Fibroblast of the aortic adventitia (primary cell): ENCODE measurements at places on chromosomes 5 and 9.

- DNase-seq: peak; percentile 77
Observed at GRCh38 chr9:86700629-86701028, 246.7 kb downstream of the GAS1 start.

GRCh38 chr9:125656560-125656959 is 50.4 kb downstream of the MAPKAP1 start:
- no peak for DNase-seq

DNA sequence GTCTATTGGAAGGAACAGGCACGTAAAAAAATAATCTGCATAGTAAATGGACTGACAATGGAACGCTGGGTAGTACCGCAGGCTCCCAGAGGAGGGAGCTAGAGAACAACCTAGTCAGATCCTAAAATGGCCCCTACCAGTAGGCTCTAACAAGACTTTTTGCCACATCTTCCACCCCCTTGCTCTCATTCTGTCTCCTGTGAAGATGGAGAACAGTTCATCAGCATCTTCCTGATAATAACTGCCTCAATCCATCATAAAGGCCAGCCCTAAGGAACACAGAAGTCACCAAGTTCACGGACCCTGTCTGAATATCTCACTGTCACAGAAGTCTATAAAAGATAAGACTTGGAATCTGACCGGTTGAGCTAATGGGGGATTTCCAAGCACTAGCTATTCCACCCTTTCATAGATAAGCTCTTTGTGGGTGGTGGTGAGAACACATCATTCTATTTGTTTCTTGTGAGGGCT is 133.4 kb downstream of the SLC1A3 start:
- peak; percentile 78 for DNase-seq

- no peak for DNase-seq
Observed at GRCh38 chr5:82115858-82116257, 144.0 kb downstream of the ATG10 start.

- no peak for DNase-seq
Observed at GRCh38 chr5:68673823-68674180, 420.0 kb upstream of the SLC30A5 start.

- DNase-seq: no peak
Observed at GRCh38 chr5:81995407-81995806, 23.6 kb downstream of the ATG10 start.

GRCh38 chr5:136081217-136081591 is 51.4 kb upstream of the SMAD5 start:
- DNase-seq: no peak

DNA sequence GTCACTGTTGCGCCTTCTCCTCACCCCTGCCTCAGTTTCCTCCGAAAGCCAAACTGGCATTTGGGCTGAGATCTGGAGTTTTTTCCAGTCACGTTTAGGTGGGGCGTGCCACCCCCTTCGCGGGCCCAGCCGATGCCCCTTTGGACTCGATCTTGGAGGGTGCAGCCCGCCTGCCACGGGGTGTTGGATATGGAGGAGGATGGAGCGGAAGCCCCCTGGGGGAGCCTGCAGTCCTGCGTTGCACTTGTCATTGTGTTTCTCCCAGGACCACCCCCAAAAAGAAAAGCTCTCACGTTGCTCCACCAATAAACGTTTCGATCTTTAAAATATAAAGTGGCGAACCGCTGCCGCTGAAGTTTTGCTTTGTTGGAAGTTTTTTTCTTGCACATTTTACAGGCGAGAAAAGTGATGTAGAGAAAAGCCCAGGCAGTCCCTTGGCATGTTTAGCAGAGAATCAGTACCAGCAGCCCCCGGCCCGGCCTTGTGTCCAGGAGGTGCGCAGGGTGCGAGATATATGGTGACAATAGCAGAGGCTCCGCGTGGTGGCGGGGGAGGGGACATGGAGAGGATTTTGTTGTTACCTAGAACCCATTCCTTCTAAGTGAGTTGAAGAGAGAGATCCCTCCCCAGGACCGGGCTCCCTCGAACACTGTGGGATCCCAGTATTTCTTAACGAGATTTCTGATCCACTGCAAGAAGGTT is 681 bp downstream of the F2R start:
- DNase-seq: peak; percentile 16

DNA sequence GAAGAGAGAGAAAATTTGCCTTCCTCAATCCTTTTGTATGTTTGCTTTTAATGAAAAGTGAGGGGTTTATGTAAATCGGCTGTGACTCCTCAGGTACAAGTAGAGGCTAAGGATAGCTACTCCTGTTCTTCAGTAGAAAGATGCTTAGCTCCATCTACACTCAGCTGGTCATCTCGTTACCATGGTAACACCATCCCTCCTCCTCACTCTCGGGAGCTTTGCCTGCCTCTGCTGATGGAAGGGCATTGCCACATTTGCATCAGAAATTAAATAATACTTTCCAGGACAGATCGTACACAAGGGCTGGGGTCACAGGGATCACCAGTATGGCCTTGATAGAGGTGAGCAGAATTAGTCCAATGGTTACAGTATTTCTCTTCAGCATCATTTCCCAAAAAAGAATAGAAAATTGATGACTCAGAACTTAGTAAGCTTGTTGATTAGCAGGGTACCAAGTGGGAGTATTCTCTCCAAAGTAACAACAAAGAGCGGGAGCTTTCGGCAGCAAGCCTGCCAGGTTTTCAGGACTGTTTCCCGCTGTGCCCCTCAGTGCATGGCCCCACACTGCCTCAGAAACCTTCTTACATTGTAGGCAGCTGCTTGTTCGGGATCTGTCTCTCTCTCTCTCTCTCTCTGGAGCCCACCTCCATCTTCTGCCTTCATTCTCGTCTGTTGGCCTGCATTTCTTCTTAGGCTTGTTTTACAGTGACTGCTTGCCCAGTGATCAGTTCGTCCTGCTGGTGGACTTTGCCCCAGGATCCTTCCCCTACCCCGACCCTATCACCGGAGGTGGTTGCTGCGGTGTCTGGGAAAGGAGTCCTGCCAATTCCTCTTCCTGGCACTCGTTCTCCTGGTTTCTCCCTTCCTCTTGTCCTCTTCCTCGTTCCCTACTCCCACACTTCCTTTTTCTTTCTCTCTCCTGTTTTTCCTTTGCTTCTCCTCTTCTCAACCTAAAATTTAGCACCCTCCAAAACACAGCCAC is 51.9 kb upstream of the SNAPC3 start:
- peak; percentile 7 for DNase-seq

DNA sequence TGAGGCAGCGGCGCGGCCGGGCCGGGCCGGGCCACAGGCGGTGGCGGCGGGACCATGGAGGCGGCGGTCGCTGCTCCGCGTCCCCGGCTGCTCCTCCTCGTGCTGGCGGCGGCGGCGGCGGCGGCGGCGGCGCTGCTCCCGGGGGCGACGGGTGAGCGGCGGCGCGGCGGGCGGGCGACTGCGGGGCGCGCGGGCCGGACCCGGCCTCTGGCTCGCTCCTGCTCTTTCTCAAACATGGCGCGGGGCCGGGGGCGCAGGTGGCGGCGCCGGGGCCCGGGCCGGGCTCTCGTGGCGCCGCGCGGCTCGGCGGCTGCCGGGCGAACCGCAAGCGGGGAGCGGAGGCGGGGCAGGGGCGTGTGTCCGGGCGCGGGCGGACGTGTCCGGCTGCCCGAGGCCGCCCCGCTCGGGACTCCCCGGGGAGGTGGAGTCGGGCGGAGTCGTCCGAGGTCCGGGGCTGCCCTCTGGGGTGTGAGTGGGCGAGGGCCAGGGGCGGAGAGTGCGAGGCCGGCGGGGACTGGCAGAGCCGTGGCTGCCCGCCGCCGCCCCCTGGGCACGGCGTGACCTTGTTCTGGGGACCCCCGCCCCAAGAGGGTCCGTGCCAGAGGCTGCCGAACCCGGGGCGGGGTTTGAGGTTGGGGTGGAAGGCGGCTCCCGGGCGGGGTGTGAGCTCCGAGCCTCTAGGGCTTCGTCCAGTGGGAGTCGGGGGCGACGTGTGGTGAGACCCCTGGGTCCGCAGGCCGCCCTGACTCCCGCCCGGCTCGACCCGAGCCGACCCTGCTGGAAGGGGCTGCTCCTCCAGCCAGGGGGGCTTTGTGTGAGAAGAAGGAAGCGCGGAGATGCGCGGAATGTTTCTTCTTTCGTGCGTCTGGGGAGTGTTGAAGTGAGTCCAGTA is 485 bp downstream of the TGFBR1 start:
- peak; percentile 75 for DNase-seq

- DNase-seq: no peak
Observed at GRCh38 chr9:120904978-120905301, 21.7 kb downstream of the TRAF1 start.

- no peak for DNase-seq
Observed at GRCh38 chr9:33375841-33376321, 26.5 kb downstream of the AQP7 start.

DNA sequence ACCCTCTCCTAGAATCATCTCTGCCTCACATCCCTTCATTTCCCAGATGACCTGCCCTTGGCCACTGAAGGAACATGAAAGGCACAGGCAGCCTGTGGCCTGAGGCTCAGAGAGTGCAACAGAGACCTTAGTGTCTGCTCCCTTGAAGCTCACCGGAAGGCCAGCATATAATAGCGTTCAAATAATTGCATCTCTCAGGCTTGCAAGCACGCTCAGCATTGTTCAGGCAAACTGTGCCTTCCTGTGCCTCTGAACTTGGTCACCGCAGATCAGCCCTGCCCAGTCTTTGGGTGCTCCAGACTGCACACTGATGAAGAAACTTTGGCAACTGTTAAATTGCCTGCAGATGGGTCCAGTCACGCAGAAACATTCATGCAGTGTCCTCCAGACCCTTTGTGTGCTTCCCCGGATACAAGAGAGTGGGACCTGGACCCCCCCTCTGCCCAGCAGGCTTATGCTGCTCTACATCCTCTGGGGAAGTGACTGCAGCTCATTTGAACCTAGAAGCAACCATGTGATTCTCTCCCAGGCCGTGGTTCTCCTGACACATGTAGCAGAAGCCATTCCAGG is 216.0 kb upstream of the ANKRD55 start:
- DNase-seq: no peak

DNA sequence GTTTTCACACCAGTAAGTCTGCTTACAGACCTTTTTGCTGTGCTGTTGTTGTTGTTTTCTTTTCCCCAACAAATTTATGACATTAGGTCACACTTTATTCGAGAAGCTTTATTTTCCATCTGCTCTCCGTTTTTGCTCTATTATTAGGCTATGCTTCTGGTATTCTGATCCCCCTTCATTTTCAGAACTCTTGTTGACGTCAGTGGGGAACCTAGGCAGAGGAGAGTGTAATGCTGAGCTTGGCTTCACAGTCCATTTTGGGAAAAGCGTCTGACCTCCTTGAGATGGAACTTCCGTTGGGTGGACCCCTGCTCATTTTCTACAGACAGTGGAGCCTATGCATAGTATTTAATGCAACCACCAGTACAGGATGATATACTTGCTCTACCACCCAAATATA is 387.9 kb upstream of the MEF2C start:
- no peak for DNase-seq

DNA sequence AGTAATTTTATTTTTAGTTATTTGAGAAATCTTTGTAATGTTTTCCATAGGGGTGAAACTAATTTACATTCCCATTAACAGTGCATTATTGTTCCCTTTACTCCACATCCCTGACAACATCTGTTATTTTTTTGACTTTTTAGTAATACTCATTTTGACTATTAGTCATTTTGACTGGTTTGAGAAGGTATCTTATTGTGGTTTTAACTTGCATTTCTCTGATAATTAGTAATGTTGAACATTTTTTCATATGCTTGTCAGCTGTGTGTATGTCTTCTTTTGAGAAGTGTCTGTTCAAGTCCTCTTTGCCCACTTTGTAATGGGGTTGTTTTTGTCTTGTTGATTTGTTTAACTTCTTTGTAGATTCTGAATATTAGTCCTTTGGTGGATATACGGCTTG is 27.5 kb downstream of the CCDC152 start:
- no peak for DNase-seq

DNA sequence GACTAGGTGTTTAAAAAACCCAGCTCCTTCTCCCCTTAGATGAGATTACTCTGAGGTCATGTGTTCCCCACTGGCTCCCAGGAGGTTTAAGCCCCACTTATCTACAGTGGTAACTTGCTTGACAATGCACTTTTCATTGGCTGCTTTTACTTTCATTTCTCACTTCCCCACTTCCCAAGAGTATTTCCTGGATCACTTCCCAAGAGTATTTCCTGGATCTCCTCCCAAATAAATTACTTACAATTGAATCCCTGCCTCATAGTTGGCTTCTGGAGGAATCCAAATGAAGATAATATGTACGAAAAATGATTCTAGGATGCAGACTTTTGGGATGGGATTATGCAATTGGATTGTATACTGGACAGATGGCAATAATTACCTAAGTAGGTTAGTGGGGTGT is 47.1 kb upstream of the CHSY3 start:
- DNase-seq: peak; percentile 59

- no peak for DNase-seq
Observed at GRCh38 chr9:114925672-114926071, 4.7 kb downstream of the TNFSF8 start.

DNA sequence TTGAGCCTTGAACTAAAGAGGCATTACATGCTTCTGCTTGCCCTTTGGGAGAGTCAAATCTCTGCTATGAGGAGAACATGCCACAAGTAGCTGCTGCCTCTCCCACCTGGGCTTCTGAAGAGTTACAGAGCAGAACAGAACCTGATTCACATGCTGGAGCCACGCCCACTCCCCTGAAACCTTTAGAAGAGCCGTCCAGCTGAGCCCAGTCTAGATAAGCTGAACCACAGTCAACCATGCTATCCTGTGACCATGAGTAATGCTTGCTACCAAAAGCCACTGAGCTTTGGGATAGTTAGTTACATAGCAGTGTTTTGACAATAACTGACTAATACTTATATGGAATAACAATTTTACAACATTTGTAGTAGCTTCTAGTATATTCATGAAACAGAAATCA is 111.0 kb upstream of the VCAN start:
- DNase-seq: no peak
